ENCODE measurements at places on chromosomes 12 and 14.

DNA sequence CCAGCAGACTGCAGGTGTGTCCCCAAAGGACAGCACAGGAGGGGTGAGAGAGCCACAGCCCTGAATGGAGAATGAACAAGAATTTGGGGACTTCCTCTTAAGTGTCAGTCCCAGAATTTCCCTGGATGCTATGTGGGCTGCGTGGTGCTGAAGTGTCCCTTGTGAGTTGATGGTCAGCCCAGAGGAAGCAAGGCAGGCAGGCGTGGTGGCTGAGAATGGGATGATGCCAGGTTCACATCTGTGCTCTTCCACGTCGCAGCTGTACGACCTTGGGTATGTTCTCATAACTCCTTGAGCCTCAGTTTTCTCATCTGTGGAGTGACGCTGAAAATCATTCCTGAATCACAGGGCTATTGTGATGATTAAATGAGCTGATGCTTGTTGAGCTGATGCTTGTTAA, 62.1 kb upstream of the GPATCH2L start:
- no peak for DNase-seq

DNA sequence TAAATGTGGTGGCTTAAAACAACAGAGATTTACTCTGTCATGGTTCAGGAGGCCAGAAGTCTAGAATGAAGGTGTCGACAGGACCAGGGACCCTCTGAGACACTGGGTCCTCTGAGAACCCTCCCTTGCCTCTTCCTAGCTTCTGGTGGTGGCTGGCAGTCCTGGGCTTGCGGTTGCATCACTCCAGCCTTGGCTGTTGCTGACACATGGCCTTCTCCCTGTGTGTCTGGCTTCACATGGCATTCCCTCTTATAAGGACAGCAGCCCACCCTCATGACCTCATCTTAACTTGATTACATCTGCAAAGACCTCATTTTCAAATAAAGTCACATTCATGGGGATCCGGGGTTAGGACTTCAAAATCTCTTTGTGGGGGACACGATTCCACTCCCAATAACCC, 36.9 kb downstream of the MVK start:
- DNase-seq, result no peak

- no peak for DNase-seq
These were observed 218.5 kb downstream of the NUAK1 start for GRCh38 chr12:105920161-105920684.

- DNase-seq, result peak; percentile 62
These were observed 157.3 kb upstream of the PLXNC1 start for GRCh38 chr12:93990832-93991803.

DNA sequence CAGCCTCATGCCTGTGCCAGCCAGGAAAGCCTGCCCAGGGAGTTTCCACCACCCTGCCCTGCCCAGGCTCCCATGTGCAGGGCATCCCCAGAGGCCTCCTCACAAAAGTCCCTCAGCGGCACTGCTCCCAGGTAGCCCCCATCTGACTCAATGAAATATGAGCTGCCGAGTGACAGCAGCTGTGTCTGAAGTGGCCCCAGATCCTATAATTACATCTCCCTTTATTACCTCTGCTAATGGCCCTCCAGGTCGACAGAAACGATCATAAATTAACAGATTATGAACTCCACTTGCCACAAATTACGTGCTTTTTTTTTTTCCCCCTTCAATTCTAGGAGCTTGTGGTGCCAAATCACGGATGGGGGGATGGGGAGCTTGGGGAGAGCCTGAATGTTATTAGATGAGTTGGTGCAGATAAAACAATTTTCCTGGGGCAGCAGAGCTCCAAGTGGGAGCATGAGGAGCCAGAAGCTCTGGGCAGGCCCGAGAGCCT, 110.4 kb downstream of the ESRRB start:
- no peak for DNase-seq

DNA sequence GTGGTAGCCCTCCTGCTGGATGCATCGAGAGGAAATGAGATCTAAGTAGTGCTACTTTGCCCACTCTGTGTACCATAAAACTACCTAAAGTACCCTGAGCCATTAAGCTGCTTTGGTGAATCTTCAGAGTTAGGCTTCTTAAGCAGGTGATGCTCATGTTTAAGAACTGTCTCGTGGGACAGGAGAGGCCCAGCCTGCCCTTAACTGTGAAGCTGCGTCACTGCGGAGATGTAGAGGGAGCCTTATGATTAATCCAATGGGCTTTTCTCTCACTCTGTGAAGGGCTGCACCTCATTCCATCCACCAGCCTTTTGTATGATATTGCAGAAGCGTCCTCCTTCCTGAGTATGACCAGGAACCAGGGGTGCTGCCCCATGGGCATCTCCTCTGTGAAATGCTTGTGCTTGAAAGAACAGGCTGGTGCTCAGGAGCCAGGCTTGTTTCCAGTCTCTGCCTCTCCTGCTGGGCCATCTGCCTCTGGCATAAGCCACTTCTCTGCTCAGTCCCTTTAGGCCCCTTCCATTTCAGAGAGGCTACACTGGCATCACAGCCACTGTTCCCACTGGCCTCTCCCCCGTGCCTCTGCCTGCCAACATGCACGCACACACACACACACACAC, 6.8 kb upstream of the CCDC177 start:
- no peak for DNase-seq

DNA sequence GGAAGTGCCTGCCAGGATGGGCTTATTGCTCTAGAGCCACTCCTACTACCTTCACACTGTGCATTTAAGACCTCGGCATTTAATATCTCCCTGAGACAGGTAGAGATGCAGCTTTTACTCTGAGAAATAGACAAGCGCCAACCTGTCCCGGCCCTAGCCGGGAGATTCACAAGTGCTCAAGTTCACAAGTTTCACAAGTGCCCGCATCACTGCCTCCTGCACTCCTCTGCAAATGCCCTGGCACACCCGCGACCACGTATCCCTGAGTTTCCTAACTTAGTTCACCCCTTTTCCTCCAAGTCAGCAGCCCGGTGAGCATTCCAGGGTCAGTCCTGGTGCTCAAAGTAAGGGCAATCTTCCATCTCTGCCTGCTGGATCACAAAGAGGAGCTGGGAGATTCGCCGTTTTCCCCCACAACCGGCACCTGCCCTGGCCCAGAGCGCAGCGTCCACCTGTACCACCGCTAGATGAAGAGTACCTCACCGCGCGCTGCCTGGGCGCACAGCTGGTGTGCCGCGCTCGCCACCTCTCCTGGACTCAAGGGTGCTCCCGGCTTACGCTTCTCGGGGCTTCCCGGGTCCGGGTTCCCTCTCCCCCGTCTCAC, 5.0 kb upstream of the SLC38A4 start:
- no peak for DNase-seq

- DNase-seq, result no peak
These were observed 356.4 kb upstream of the DDHD1 start for GRCh38 chr14:53509276-53510244.

GRCh38 chr14:97074856-97075255, 277.7 kb downstream of the VRK1 start:
- DNase-seq, result no peak

- DNase-seq, result no peak
These were observed 54.6 kb upstream of the STON2 start for GRCh38 chr14:81454572-81455218.

GRCh38 chr12:53053218-53054111, 3.6 kb downstream of the TNS2 start:
- DNase-seq, result no peak

- DNase-seq, result no peak
These were observed 119.7 kb downstream of the PTCSC3 start for GRCh38 chr14:36056845-36057244.

GRCh38 chr12:5166976-5167375, 123.3 kb downstream of the KCNA5 start:
- DNase-seq, result no peak

GRCh38 chr12:48903982-48904411, 21.3 kb downstream of the FKBP11 start:
- peak; percentile 9 for DNase-seq

DNA sequence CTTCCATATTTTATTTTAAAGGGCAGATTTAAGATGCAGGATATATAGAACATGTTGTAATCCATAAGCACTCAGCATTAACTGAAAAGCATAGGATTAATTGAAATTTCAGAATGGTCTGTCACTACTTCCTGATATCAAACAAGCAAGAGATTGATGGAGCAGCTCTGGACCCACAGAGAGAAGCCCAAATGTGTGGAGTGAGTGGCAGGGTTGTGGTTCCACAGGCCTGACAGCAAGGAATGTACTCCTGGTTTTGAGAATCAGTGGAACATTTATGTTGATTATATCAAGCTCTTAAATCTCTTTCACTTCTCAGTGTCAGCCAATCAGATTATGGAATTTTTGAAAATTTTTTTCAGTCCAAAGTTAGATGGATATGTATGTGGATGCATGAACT, 267.6 kb upstream of the PRICKLE1 start:
- no peak for DNase-seq

DNA sequence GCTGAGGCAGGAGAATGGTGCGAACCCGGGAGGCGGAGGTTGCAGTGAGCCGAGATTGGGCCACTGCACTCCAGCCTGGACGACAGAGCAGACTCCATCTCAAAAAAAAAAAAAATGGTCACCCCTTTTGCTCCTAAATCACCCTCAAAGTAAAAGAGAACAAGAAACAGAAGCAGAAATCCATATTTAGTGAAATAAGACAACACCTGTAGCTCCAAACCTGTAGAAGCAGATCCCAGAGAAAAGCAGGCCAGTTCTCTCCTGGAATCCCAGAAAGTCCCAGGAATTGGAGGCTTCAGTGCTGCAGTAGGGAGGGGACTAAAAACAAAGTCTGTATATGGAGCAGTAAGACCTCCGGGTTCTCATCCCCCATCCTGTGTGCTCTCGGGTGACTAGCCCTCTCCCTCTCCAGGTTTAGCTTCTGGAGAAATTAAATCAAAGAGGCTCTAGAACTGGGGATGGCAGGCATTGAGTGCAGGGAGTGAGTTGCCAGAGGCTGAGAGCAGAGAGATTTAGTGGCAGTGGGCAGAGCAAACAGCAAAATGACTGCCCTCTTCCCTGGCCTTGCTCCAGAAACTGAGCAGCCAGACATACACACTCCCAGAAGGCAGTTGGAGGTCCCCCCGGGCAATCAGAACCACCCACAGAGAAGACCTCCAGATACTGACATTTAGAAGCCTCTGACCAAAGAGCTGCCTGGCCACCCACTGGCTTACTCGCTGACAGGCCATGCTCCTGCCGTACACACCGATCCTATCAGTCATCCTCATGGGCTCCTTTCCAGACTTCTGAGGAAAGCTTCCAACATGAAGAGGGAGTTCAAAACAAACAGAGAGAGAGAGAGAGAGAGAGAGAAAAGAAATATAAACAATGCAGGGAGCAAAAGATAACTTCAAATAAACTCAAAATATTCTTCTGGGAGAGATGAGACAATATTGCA, 6.3 kb upstream of the MLXIP start:
- DNase-seq, result no peak

DNA sequence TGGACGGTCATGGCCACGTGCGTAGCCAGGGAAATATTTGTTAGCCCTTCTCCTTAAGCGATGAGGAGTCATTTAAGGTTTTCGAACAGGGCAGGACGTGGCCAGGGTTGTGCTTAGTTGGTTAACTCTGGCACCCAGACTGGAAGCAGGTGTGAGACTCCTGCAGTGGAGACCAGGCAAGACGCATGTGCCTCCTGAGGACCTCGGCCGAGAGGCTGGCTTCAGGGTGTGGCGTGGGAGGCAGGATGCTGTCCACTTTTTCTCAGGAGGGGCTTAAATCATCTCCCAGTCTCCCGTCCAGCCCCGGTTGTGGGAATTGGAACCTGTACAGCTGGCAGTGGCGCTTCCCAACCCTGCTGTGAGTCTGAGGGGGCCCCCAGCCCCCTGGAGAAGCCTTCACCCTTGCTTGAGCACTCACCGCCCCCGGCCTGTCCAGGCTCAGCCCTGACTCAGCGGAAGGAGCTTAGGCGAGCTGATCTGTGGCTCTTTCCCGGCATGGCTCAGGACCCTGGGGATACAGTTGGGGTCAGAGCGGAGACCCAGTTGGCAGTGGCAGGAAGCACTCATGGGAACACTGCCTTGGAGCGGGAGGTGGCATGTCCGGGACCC, 46.3 kb upstream of the TSPAN9 start:
- DNase-seq, result no peak

GRCh38 chr12:93102312-93102711, 173.2 kb upstream of the EEA1 start:
- DNase-seq, result no peak

- no peak for DNase-seq
These were observed 126.7 kb upstream of the CCDC196 start for GRCh38 chr14:66359500-66359899.

DNA sequence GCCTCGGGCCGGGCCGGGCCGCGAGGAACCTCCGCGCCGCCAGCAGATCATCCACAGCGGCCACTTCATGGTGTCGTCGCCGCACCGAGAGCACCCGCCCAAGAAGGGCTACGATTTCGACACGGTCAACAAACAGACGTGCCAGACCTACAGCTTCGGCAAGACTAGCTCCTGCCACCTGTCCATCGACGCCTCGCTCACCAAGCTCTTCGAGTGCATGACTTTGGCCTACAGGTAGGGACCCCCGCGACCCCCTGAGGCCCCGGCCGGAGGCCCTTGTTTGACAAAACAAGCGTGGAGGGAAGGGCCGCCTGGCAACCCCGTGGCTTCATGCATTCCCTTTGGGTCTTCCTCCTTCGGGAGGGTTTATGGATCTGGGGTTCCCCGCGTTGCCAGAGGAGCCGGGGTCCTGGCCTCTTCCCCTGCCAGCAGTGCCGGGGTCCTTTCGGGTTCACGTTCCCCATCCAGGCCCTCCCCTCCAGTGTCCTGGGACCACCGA, 526 bp downstream of the MLXIP start:
- no peak for DNase-seq

- DNase-seq, result no peak
These were observed 130.8 kb downstream of the BCL11B start for GRCh38 chr14:99141236-99141635.

- DNase-seq, result no peak
These were observed 6.5 kb downstream of the HSP90B1 start for GRCh38 chr12:103936679-103937078.

GRCh38 chr14:64467101-64467500, 1.8 kb downstream of the AKAP5 start:
- DNase-seq, result no peak

DNA sequence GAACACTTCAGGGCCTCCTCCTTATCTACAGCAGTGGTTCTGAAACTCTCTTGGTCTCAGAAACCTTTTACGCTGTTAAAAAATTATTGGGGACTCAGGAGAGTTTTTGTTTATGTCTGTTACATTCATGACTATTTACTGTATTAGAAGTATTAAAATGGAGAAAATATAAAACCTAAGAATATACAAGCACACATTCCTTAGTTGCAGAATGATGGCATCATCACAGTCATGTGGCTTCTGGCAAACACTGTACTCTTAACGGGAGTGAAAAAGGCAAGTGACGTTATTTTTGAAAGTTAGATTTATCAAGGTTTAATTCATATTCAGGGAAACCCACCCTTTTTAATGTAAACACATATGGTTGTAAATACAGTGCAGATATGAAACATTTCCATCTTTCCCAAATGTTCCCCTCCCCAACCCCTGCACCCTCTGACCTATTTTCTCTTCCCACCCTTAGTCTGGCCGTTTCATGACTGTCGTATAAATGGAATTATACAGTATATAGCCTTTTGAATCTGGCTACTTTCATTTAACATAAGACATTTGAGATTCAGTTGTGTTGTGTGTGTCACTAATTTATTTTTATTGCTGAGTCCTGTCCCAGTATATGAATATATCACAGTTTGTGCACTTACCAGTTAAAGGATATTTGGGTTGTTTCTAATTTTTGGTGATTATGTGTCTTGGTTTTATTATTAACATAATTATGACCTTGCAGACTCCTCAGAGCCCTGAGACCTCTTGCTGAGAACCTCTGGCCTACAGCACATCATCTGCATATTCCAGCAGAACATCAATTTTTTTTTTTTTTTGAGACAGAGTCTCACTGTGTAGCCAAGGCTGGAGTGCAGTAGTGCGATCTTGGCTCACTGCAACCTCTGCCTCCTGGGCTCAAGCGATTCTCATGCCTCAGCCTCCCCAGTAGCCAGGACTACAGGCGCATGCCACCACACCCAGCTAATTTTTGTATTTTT, 457.0 kb downstream of the PCNX1 start:
- DNase-seq, result no peak
